Central memory CD8-positive, alpha-beta T cell (primary cell): ENCODE measurements at places on chromosomes 1 and 21.

DNA sequence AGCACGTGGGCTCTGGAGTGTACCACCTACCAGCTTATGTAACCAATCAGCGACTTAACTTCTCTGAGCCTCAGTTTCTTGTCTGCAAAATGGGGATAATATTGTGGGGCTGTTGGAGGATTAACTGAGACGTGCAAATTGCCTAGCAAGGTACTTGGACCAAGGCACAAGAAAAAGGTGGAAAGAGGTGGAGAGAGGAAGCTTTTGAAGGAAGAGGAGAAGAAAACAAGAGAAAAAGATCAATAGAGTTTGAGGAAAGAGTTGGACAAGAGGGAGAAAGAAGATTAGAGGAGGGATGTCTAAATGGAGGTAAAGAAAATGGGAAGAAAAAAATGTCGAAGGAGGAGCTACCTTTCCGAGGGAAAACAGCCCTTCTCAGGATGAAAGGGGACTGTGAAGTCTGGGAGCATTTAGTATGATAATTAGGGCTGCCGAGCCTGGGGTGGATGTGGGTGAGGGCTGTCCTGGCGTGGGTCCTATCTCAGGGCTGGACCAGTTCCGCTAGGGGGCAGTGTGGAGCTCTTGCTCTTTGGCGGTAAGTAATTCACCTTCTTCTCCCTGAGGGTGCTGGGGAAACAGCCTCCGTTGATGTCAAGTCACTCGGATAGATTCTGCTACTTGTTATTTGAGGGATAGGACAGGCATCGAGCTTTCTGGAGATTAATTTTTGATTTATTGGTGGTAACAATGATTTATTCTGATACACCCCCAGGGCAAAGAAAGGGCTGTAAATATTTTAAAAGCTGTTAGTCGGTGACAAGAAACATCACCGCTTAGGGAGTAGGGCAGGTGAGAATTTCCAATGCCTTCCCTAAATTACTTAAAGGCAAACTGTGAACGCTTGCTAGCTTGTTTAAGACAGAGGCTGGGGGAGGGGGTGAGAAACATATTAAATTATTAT, 79.0 kb upstream of the NFASC start:
- DNase-seq, result peak; percentile 52

DNA sequence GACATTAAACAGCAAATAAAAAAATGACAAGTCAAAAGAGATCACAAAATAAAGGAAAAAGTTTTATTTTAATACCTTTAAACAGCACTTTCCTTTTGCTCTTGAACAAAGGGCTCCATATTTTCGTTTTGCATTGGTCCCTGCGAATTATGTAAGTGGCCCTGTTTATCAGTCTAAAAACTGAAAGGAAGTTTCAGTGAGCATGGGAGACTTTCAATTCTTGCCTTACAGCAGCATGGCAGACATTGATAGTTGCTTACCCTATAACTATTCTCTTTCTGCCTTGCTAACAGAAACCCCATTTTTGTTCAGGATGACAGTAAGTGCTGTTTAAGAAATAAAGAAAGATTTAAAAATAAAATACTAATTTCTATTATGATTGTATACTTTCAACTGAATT, 5.2 kb upstream of the SH3GLB1 start:
- DNase-seq, result no peak

GRCh38 chr21:26967062-26967913, at the start of gene ADAMTS5:
Gene ADAMTS5 (minus strand): TSS chr21:26967088. CDS start chr21:26966391, 697 bp downstream.
- DNase-seq, result no peak

- DNase-seq, result no peak
Measured at GRCh38 chr1:164950541-164950986, 391.6 kb downstream of the PBX1 start.
